ENCODE measurements at places on chromosomes 2 and 18.

- DNase-seq = no peak
Observed at GRCh38 chr2:240499309-240500301, 58.2 kb downstream of the ANKMY1 start.

- no peak for DNase-seq
Observed at GRCh38 chr2:219250049-219250781, 2.8 kb upstream of the TUBA4B start.

DNA sequence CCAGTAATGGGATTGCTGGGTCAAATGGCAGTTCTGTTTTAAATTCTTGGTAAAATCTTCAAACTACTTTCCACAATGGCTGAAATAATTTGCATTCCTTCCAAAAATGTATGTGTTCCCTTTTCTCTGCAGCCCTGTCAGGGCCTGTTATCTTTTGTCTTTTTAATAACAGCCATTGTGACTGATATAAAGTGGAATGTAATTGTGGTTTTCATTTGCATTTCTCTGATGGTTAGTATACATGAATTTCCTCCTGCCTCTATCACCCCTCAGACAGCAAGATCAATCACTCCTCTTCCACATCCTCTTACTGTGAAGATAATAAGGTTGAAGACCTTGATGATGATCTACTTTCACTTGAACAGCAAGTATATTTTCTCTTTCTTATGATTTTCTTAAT is 304.8 kb upstream of the FSIP2 start:
- DNase-seq = peak; percentile 72

DNA sequence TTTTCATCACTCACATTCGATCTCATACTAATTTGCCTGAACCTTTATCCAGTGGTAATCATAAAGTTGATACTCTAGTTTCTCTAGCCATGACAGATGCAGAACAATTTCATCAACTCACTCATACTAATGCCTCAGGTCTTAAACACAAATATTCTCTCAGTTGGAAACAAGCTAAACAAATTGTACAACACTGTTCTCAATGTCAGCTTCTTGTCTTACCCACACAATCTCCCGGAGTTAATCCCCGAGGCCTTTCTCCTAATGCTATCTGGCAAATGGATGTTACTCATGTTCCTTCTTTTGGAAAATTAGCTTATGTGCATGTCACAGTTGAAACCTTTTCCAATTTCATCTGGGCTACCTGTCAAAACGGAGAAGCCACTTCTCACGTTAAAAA is 11.5 kb upstream of the CNOT11 start:
- no peak for DNase-seq

DNA sequence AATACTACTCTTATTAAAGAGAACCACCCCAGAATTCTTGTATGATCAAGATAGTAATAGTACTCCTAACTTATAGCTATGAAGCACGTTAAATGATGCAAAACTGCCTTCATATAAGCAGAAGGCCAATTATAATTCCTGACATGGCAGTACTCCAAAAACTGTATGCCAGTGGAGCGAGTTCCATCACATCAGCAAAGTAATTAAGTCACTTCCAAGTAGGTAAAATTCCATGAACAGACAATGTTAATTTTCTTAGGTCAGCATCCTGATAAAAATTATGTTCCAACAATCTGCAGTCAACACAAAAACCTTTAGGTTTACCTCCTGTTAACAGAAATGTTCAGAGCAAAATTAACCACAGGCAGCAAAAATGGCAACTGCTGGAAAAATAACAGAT is 136.7 kb downstream of the CDH2 start:
- no peak for DNase-seq

DNA sequence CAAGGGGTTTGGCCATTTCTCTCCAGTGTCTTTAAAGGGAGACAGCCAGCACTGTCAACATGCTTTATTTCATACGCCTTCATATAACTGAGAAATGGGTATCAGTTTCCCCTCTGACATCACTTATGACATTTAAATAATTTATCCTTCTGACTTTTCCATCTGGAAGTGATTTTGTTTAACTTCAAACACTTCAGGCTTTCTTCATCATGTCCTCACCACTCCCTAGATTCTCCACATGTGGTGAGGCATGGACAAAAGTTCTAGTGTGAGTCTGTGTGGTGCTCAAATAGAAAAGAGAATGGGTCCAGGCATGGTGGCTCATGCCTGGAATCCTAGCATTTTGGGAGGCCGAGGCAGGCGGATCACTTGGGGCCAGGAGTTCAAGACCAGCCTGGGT is 158.6 kb downstream of the TXNL1 start:
- DNase-seq = no peak

- DNase-seq = no peak
Observed at GRCh38 chr18:63287691-63288220, 31.8 kb downstream of the BCL2 start.

GRCh38 chr2:120291401-120292311 is 39.0 kb downstream of the RALB start:
- peak; percentile 75 for DNase-seq

DNA sequence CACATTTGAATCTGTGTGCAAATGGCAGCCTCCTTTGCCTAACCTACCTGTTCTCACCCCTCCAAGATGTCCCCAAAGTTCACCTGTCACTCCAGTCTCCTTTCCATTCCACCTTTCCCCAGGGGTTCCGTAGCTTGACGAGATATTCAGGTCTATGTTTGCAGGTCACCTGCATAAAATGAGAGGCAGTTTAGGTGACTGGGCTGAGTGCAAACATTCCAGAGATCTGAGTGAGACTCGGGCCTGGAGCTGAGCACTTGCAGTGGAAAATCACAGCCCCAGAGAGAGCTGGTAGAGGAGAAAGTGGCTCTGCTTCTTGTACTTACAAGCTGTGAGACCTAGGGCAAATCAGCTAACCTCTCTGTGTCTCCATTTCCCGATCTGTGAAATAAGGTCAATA is 20.1 kb downstream of the CAPN14 start:
- DNase-seq = no peak

GRCh38 chr2:138185827-138186226 is 221.6 kb downstream of the HNMT start:
- DNase-seq = no peak

- DNase-seq = no peak
Observed at GRCh38 chr2:239908308-239908707, 116.8 kb downstream of the NDUFA10 start.

GRCh38 chr2:225930687-225931086 is 531.2 kb downstream of the NYAP2 start:
- DNase-seq = peak; percentile 18

DNA sequence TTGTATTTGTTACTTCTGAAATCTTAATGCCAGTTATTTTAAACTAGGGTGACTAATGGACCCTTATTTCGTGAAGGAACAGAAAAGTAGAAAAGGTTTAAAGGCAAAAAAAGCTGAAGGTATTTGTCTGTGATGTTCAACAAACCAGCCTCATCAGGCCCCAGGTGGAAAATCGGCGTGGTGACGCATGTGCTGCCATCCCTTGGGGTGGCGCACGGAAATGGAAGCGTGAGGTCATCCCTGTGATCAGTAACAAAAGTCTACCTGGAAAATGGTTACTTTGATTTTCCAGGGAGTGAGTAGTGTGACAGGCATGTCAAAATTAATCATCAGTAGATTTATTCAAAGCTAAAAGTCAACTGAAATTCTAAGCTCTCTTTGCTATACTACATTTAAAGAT is 313.2 kb downstream of the GBX2 start:
- no peak for DNase-seq

GRCh38 chr2:4139731-4140130 is 436.4 kb downstream of the DCDC2C start:
- DNase-seq = no peak

DNA sequence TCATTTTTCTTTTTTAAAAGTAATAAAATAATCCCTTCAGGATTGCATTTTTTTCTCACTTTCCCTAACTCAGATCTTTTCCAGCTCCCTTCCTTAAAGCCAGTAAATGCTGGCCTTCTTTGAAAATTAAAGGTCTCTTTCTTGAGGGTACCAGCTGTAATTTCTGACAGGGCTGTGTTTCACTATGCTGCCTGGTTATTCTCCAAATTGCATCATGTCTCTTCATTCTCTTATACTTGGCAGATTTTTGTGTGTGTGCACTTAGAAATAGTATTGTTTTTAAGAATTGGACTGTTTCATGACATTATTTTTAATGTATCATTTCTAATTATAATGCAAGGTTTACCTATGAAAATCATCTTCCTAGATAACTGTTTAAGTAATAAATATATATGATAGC is 72.0 kb upstream of the EPB41L5 start:
- DNase-seq = no peak

- no peak for DNase-seq
Observed at GRCh38 chr2:239348563-239349452, 52.0 kb downstream of the HDAC4 start.

DNA sequence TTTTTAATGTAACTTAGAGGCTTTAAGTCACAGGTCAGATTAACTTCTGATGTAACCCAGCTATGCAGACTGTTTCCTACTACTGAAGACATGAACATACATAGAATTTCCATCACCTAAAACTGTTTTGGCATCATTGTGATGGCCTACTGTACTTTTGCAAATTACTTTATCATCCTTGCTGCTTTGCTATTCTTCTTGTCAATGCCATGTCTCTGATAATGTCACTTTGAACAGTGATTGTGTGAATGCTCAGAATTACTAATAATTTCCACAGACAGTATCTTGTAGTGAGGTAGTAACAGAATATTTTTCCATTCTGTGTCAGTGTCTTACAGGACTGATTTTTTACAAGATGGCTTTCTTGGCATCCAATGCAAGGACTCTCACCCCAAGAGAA is 663.5 kb downstream of the DPP10 start:
- DNase-seq = no peak

GRCh38 chr2:42492691-42493467 is 903 bp downstream of the KCNG3 start:
- DNase-seq = no peak

- DNase-seq = no peak
Observed at GRCh38 chr2:10884574-10884975, 27.2 kb upstream of the KCNF1 start.

DNA sequence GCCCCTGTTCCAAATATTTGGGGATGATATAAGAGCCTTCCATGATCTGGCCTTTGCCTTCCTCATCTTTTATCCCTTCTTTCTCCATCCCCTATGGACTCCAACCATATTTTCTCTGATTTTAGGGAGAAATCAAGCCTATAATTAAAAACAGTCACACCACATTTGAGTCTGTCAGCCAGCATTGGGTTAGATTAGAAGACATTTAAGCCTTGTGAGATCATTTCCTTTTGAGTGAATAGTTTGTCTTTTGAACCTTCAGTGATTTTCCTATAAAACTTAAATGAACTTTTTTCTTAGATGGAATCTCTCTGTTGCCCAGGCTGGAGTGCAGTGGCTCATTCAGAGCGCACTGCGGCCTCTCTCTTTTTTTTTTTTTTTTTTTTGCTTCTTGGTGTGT is 7.6 kb upstream of the C18orf32 start:
- peak; percentile 37 for DNase-seq

GRCh38 chr2:241473399-241473798 is 35.0 kb downstream of the STK25 start:
- no peak for DNase-seq

GRCh38 chr2:172613040-172613439 is 57.1 kb downstream of the PDK1 start:
- peak; percentile 41 for DNase-seq

- DNase-seq = peak; percentile 66
Observed at GRCh38 chr2:12803607-12804006, 86.9 kb downstream of the TRIB2 start.

DNA sequence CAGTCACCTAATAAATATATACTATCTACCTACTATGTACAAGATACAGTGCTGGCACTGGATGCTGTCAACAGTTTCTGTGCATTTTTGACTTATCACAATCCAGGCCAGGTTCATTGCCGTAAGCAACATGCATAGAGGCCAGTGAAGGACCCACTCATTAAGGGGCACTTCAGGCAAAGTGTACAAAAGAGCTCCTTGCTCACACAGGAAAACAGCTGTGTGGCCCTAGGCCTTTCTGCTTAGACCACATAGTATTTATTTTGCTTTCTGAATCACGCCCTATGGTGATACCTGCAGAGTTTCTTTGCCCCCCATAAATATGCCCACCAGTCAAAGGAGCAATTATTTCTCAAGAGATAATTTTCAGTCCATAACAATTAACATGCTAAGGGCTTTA is 39.6 kb upstream of the STAT4 start:
- no peak for DNase-seq

DNA sequence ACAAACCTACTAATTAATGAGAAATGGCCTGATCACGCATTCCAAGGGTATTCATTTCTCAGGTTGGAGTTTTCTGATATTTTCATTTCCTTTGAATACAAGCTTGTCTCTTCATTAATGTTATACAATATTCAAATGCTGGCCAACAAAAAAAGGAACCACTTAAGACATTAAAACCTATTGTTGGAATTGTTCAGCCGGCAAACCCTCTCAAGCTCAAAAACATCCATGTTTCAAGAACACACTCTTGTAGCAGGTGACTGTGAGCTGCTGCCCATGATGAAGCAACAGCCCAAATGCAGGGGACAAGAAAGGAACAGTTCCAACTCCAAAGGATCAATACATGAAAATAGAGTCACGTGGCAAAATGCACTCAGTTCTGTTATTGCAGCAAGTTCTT is 454.5 kb downstream of the BCL11A start:
- no peak for DNase-seq

GRCh38 chr2:75560768-75561565 is at the start of gene EVA1A:
Gene EVA1A (minus strand): TSS chr2:75560939. CDS start chr2:75518140, 42,799 bp downstream.
- DNase-seq = peak; percentile 81

- no peak for DNase-seq
Observed at GRCh38 chr2:121200419-121201315, 84.3 kb downstream of the TFCP2L1 start.

DNA sequence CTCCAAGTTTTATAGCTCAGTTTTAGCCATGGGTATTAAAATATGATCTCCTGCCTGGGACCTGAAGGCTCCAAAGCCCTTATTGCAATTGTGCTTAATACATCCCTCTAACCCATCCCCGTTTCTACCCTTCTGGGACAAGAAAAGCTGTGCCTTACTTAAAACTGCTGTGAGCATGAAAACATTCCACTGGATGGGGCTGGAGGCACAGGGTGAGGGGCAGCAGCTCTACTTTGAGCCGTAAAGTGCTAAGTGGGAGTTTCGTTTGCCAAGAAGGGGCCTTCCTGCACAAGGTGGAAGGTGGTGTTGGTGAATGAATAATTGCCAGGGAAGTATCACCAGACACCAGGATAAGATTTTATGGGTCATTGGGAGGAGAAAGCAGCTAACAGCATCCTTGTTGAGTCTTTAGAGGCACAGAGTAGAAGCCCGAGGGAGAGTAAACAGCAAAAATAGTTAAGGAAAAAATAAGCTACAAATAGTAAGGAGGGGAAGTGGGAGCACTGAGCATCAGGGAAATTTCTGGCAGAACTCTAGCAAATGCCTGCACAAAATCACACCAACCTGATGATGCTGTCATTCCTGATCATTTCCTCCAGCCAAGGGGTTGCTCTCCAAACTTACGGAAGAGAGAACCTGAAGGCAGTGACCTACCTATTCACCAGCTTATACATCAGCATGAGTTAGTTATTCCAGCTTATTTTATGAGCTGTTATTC is 218.4 kb downstream of the MREG start:
- DNase-seq = no peak

DNA sequence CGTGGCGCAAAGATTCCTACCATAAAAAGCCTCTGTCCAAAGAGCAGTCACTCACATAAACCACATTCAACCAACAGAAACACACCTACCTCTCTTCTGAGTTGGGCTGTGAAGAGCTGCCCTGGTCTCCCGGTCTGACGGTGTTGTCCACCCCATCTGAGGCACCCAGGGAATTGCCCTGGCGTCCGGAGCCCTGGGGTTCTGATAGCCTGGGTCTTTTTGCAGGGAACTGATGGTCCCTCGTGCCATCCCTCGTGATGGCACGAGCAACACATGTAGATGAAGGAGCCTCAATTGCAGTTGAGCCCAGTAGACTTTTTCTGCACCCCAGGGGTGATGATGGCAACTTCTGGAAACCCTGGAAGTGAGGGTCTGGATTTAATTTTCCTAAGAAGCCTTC is 13.8 kb downstream of the HJURP start:
- no peak for DNase-seq

Data from fibroblast of skin of back (primary cell).